ENCODE measurements at places on chromosomes 16 and 17. TPM values are rescaled to one million over a fixed set of nuclear protein-coding genes. Genes with fewer than 3 reads are reported as not detected.

The C17orf75 gene
- total RNA-seq = 46.6 TPM

The MT1H gene
- total RNA-seq = not detected

The TAC4 gene
- total RNA-seq = not detected

The SEPTIN1 gene
- total RNA-seq = not detected

The CSH1 gene
- not detected for total RNA-seq

The HID1 gene
- 27.5 TPM for total RNA-seq

The MEOX1 gene
- not detected for total RNA-seq

The TBL3 gene
- 134 TPM for total RNA-seq

The NPW gene
- 0.91 TPM for total RNA-seq

The KRT12 gene
- total RNA-seq = 0.33 TPM

The HOXB6 gene
- total RNA-seq = 160 TPM

The CFAP52 gene
- not detected for total RNA-seq

The CRHR1 gene
- total RNA-seq = not detected

The KRTAP16-1 gene
- not detected for total RNA-seq

The ZNF205 gene
- 26.7 TPM for total RNA-seq

The ACSM3 gene
- total RNA-seq = 19.2 TPM

The SLC47A1 gene
- total RNA-seq = not detected

The KRTAP3-1 gene
- not detected for total RNA-seq

The CBFA2T3 gene
- total RNA-seq = not detected

The KRT33A gene
- not detected for total RNA-seq

The MYH13 gene
- not detected for total RNA-seq

The PIRT gene
- total RNA-seq = not detected

The SSTR5 gene
- total RNA-seq = 5.1 TPM

The SALL1 gene
- total RNA-seq = not detected

The ZP2 gene
- total RNA-seq = not detected

The CHAD gene
- total RNA-seq = not detected

The SLFN11 gene
- not detected for total RNA-seq

The CRYBA1 gene
- not detected for total RNA-seq

The NHERF1 gene
- 298 TPM for total RNA-seq

The CASKIN1 gene
- total RNA-seq = 0.08 TPM

The FLII gene
- 291 TPM for total RNA-seq

The PRSS27 gene
- 2.6 TPM for total RNA-seq

The ADCY9 gene
- total RNA-seq = 1.8 TPM

The MMP25 gene
- not detected for total RNA-seq

The CA7 gene
- not detected for total RNA-seq

The IRX5 gene
- total RNA-seq = 9.0 TPM

The HSD17B2 gene
- 39.0 TPM for total RNA-seq

The GGNBP2 gene
- 55.1 TPM for total RNA-seq

All from HT-29 (cell line).